Effector memory CD8-positive, alpha-beta T cell (primary cell): ENCODE measurements at places on chromosomes 7 and 10.

GRCh38 chr7:6161463-6162330, 110.7 kb downstream of the CYTH3 start:
- DNase-seq = no peak

- DNase-seq = no peak
These were observed 43.0 kb downstream of the TMEM130 start for GRCh38 chr7:98826811-98827231.

- DNase-seq = no peak
These were observed 4.7 kb downstream of the NEUROD6 start for GRCh38 chr7:31335884-31336201.

DNA sequence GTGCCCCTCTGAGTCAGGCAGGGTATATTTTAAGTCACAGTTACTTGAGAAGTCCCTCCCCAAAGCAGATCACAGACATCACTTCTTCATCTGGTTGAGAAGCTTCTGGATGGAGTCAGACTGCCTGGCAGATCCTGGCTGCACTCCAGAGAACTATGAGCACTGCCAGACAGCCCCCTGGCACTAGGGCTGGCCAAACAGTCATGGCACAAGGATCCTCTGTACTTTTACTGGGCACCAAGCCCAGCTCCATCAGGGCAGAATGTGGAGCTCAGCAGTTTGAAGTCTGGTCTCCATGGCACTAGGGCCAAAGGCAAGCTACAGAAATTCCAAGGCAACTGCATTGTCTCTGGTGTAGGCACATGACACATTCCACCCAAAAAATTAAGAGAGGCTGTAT, 162.1 kb downstream of the NRG3 start:
- no peak for DNase-seq

DNA sequence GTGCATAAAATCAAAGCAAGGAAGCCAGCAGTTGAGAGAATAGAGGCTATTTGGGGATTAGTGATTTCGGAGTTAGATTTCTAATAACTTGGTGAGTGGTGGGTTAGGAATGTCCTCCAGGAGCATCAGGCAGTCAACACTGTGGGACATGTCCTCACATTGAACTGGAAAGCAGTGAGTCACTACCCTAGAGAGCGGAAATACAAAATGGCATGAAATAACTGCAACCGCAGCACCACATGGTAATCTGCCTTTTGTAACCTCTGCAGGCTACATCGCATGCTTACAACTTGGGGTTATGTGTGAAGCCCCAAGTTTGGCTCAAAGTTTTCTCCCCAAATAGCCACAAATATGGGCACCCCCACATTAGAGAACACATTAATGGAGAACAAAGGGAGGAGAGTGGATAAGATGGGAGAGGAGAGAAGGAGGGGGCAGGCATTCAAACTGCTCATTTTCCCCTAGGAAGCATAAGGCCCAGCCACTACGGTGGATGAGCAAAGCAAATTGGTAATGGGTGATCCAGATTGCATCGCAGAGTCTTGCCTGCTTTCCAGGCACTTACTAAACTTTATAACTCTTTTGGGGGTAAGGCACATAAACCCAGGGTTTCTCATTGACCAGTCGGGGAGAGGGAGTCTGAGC, 22.0 kb upstream of the SLF2 start:
- no peak for DNase-seq

- no peak for DNase-seq
These were observed 26.4 kb downstream of the CHST15 start for GRCh38 chr10:124066781-124067714.

DNA sequence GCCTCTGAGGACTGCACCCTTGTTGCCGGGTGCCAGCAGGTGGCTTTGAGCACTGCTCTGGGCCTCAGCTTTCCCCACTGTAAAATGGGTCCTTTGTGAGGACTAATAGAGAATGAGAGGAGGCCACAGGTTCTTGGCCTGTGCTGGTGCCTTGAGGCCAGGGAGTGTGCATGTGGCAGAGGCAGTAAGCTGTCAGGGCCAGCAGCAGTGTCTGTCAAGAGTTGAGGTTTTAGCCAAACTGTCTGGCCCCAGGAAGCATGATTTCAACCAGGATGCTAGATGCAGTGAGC, 13.5 kb downstream of the NACAD start:
- DNase-seq = no peak

DNA sequence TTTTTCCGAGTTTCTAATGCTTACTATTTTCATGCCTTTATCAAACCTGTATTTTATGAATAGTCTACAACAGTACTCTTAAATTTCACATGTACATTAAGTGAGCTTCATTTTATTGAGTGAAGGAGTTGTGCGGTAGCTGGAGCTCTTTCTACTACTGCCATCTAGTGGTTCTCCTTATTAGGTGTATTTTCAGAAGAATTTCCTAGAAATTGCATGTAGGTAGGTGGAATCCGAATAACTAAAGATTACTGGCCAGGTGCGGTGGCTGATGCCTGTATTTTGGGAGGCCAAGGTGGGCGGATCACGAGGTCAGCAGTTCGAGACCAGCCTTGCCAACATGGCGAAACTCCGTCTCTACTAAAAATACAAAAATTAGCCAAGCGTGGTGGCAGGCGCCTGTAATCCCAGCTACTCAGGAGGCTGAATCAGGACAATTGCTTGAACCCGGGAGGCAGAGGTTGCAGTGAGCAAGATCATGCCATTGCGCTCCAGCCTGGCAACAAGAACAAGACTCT, 38.3 kb downstream of the LRRC72 start:
- DNase-seq = no peak

- DNase-seq = no peak
These were observed 2.4 kb downstream of the ZNF488 start for GRCh38 chr10:47381427-47382379.

GRCh38 chr10:72044417-72045041, 43.8 kb downstream of the SPOCK2 start:
- DNase-seq = no peak

GRCh38 chr7:100855515-100855914, 3.0 kb downstream of the SLC12A9 start:
- DNase-seq = no peak

- no peak for DNase-seq
These were observed 180.0 kb downstream of the TNS3 start for GRCh38 chr7:47401611-47402570.

- no peak for DNase-seq
These were observed 186.1 kb upstream of the SLC26A5 start for GRCh38 chr7:103632005-103632639.

- no peak for DNase-seq
These were observed 26.6 kb upstream of the FAM180A start for GRCh38 chr7:135775230-135775629.

GRCh38 chr7:46811529-46811928, 770.4 kb downstream of the TNS3 start:
- DNase-seq = no peak

DNA sequence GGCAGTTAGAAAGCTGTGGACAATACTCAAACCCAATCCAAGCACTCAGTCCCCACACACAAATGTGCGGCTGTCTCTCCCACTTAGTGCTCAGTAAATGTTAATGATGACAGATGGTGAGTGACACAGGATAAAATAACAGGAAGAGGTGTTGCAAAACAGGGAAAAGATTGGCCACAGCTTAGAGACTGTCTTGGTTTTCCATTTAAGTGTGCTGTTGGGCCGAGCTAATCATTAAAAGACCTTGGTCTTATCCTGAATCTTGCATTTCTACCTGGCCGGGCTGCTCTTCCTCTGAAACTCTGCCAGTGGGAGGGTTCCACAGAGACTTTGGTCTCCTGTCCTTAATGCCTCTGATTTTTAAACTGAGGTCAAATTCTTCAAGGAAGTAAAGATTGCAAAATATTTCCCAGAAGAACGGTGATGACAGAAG, 113.1 kb upstream of the RNF32 start:
- no peak for DNase-seq

DNA sequence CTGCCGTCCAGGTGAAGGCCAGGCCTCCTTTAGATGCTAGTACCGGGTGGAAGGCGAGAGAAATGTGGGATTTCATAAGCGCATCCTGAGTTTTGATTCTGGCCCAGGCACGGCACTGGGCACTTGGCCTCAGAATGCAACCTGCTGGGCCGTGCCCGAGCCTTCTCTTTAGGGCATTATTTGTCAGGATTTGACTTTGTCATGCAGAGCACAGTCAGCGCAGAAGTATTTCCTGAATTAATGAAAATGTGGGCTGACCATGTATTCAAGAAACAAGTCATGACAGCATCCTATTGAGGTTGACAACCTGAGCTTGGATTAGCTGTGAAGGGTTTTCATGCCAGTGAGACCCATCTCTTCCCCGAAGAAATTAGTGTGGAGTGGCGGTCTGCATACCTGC, 34.4 kb downstream of the RCC1L start:
- DNase-seq = no peak

- DNase-seq = no peak
These were observed 5.8 kb upstream of the ARHGAP22 start for GRCh38 chr10:48610585-48611093.

GRCh38 chr10:98953251-98953650, 282.4 kb downstream of the HPSE2 start:
- DNase-seq = no peak

DNA sequence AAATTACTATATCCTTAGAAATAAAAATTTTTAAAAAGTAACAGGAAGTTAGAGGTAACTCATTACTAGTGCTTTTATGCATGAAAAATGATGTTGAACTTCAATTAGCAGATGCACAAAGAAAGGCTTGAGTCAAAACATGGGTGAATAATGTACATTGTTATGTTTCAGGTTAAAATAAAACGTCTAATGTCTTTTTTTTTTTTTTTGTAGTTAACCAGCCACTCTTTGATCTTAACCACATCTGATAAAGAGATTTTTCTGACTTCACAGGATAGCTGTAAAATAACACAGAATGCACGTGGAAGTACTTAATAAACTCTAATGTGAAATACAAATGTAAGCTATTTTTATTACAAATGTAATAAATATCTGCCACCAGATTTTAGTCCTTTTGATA, 61.7 kb downstream of the GSAP start:
- DNase-seq = no peak

DNA sequence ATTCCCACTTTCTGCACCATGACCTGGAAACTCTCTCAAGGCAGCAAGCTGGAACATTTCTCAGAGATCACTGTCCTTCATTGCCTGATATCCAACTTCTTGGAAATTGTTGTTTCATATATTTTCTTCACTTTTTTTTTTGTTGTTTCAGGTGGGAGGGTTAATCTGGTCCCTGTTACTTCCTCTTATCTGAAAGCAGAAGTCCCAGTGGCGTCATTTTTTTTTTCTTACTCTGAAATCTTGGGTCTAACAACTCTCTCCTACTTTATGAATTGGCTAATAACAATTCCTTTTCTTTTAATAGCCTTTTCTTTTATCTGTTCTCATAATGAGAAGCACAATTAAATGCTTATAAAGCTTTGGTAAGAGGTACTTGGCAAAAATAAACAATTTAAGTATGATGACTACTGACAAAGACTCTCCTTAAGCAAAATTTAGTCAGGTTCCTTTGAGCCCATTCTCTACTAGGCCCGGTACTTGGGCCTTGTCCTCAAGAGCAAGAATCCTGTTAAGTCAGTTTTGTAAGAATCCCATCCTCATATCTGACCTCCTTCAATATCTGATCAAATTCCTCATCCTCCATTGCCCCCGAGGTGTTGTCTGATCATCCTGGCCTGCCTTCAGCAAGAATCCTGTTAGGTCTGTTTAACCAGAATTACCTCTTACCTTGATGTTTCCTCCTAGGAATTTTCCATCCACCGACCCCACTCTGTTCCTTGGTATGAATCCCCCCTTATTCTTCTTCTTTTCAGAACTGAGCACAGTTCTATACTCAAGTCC, 11.5 kb upstream of the CC2D2B start:
- DNase-seq = no peak

- no peak for DNase-seq
These were observed 177.4 kb upstream of the NPVF start for GRCh38 chr7:25405736-25406135.

DNA sequence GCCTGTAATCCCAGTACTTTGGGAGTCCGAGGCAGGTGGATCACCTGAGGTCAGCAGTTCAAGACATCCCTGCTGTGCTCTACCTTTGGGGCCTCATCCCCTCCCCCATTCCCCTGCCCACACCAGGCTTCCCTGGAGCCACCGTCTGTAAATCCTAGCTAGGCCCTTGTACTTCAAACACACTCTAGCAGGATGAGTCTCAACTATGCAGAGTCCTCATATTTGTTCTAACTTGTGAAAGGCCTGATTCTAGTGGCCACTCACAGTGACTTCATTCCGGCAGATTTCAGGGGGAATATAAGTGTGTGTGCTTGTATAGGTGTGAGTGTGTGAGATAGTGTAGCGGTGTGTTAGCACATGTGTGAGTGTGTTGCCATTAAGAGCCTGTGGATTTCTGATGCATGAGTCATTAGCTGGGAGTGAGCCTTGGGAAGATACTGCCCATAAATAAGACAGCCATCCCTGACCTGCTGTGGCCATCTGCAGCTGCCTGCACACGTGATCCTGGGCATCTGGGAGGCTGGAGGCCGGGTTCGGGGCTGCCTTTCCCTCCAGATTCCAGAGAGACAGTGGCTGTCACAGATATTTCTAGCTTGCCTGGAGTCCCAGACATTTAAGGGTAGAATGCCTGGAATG, 1.7 kb upstream of the NEURL1 start:
- no peak for DNase-seq

GRCh38 chr10:10901906-10902305, 115.8 kb upstream of the CELF2 start:
- no peak for DNase-seq

DNA sequence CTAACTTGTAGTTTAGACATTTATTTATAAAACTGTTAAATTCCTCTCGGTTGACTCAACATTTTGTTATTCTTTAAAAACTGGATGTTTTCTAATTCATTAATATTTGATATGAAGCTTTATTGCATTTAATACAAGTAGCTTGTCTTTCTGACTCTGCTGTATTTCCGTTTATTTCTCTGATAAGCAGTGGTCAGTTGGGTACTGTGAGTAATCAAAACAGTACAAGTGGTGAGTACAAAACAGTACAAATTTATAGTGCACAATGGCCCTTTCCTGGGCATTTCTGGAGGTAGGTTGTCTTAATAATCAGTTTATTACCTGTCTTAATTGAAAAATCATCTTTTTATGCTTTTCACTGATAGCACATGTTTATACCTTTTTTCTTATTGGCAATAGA, 182.7 kb downstream of the CCSER2 start:
- DNase-seq = no peak

DNA sequence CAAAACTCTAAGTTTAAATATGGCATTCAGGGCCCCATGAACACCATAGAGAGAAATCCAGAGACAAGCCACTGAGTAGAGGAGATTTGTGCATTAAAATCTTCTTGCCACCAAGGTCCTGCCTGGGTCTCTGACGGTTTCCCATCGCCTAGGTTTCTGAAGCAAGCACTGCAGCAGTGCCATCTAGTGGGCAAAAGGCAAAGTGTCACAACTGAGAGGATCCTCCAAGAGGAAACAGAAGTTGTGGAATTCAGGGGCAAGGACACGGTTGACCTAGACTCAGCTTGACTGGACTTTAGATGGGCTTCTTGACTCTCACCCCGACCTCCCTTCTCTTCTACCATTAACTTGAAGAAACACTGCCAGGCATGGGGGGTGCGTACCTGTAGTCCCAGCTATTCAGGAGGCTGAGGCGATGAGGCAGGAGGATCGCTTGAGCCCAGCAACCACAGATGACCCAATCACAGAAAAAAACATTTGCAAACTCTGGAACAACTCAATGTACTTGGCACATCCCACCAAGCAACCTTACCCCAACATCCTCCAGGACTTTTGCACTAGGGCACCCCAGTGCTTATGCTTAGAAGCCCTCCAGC, 604.1 kb downstream of the GALNT17 start:
- DNase-seq = peak; percentile 6

GRCh38 chr10:76091926-76092325, 660.5 kb downstream of the LRMDA start:
- no peak for DNase-seq
